Stimulated activated CD8-positive, alpha-beta memory T cell treated with anti-CD3 and anti-CD28 coated beads, Interleukin-7, amount 100 ng/mL, for 1 hour (primary cell): ENCODE measurements at places on chromosomes 1 and 21.

DNA sequence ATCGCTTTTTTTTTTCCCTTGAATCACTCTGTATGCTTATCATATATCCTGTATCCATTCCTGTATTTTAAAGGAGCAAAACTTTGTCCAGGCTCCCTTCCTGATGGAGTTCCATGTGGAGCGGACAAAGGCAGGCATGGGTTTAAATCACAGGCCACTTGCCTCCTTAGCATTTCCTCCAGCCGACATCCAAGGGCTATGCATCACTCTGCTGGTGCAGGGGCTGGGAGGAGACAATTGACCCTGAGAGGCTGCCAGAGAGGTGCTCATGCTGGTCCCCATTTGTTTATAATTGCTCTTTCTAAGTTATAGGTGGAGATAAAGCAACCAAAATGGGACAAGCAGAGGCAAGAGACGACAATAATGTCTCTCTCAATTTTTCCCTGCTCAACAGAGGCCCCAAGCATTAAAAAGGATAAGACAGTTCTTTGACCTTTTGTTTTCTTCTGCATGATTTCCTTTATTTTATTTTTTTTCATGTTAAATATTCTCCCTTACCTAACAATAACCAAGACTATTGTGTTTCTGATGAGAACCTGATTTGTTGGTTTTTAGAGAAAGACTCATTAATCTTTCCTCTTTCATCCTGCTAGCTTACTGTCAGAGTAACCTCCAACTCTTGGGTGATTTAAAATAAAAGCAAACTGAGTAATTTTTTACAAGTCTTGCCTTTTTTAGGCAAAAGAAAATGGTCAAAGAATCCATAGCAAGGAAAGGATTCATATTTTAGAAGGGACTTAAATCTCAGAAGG, 353.7 kb downstream of the ADGRL2 start:
- DNase-seq: no peak

- DNase-seq: no peak
Measured at GRCh38 chr1:64880449-64880848, 85.9 kb downstream of the JAK1 start.

- no peak for DNase-seq
Measured at GRCh38 chr1:89955311-89956205, 39.4 kb upstream of the ZNF326 start.

DNA sequence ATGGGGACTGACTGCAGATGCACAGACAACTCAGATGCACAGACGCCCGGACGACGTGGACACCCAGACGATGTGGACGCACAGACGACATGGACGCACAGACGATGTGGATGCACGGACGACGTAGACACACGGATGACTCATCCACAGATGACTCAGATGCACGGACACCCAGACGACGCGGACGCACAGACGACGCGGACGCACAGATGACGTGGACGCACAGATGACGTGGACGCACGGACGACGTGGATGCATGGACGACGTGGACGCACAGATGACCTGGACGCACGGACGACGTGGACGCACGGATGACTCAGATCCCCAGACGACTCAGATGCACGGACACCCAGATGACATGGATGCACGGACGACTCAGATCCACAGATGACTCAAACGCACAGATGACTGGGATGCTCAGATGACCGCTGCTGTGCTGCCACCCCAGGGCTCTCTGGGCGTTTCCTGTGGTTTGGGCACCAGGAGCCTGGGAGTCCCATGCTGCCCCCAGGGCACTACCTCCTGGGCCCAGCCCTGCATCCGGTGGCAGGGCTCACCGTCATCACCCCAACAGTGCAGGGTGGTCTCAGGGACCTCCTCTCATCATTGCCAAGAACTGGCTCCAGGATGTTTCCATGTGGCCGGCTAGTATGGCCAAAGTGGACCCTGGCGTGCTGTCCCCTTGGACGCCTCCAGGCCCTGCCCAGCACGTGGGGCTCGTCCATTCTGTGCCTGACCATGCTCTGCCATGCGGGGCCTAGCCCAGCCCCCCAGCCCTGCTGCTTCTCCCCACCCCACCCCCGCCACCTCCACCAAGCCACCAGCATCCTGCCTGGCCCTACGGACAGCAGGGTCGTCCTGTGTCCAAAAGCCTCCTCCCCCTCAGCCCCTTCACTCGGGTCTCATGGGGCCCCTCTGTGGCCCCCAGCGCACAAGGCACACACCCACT, 14.0 kb downstream of the FAAP20 start:
- DNase-seq: no peak

- DNase-seq: no peak
Measured at GRCh38 chr1:200646515-200646914, 23.2 kb downstream of the DDX59 start.
